Nephron progenitor cell (in vitro differentiated cells): ENCODE measurements at places on chromosomes 2 and 18.

DNA sequence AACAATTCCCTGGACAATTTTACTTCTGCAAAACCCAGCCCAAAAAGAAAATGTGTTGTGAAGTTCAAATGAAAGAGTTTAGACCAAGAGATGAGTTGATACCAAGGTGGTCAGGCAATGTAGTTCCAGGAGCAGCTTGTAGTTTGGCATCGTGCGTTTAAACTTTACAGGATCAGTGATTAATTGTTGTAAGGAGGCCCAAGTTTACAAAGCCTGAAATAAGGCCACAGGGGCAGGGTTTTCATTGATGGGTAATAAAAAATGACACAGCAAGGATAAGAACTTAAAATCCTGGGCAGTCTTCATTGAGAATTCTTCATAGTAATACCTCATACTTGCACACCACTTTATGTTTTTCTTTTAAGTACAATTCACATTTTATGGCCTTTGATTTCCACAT, 463.9 kb upstream of the HNRNPA3 start:
- DNase-seq = no peak

DNA sequence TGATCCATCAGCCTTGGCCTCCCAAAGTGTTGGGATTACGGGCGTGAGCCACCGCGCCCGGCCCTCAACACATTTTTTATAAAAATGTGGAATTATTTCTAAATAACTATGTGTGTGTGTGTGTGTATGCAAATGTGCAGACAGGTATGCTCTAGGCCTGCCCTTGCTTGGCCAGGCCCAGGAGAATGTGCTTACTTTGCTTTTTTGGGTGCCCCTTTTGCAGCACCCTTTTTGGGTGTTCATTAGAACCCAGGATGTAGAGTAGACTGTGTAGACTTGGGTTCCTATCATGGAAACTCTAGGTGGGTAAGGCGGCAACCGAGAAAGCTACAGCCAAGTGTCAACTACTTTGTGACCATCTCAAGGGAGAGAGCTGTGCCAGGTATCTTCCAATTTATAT, 11.7 kb upstream of the ITSN2 start:
- DNase-seq = no peak

GRCh38 chr2:33570681-33571080, 28.4 kb downstream of the FAM98A start:
- DNase-seq = no peak

GRCh38 chr2:100244881-100245605, 77.3 kb downstream of the LONRF2 start:
- no peak for DNase-seq

DNA sequence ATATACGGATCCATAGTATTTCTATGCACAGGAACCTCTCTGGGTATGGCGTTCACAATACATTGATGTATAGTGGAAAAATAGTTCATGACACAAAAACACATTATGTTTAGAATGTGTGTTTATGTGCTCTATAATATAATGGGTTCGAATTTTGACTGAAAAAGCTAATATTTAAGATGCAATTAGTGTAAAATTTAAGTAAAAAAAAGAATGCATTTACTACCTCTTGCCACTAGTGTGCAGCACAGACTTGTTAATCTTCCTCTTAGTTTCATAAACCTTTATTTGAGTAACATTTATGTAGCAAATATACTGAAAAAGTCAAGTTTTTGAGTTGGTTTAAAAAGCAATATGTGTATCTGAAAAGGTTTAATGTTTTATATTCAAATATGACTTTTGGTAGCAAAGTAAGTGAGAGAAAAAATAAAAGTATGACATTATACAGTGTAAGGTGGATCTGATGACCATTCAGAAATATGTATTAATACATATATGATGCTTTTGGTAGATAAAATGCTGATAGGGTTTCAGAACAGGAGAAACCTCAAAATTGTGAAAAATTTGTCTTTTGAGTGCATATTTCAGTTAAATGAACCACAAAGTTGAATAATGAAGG, 49.4 kb downstream of the CCDC102B start:
- no peak for DNase-seq

DNA sequence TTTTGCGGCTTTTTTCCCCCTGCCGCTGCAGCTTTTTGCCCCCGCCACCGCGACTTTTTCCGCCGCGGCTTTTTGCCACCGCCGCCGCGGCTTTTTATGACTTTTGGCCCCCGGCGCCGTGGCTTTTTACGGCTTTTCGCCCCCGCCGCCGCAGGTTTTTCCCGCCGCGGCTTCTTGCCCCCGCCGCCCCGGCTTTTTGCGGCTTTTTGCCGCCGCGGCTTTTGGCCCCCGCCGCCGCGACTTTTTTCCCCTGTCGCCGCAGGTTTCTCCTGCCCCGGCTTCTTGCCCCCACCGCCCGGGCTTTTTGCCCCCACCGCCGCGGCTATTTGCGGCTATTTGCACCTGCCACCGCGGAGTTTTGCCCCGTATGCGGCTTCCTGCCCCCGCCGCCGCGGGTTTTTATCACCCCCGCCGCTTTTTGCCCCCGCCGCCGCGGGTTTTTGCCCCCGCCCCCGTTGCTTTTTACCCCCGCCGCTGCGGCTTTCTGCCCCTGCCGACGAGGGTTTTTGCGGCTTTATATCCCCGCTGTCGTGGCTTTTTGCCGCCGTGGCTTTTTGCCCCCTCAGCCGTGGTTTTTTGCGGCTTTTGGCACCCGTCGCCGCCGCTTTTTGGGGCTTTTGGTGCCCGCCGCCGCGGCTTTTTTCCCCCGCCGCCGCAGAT, 2750.9 kb downstream of the RPIA start:
- peak; percentile 1 for DNase-seq

DNA sequence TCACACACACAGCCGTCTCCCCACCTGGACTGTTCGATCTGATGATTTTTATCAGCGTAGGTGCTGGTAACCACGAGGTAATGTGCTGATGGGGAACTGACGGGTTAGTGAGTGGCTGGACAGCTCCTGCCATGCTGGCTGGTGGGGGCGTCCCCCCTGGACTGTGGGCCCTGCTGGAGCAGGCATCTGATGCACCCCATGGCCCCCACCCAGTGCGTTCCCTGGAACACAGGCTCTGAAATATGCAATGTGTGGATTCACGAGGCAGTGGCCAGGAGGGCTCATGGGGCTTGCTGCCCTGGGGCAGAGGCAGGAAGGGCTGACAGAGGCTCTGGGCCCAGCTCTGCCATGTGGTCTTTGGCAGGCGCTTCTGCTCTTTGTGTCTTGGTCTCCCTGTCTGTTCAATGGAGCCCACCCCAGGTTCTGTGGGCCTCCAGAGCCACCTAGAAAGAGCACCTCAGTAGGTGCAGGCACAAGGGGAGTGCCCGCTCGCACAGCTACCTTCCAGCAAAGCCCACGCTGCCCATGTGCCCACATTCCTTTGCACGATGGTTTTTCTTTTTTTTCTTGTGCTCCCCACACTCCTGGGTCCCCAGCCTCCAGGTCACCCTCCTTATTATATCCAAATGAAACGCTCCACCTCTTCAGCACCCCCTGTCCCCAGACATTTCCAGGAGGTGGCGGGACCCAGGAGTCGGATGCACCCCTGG, 10.3 kb upstream of the PXDN start:
- DNase-seq = no peak

DNA sequence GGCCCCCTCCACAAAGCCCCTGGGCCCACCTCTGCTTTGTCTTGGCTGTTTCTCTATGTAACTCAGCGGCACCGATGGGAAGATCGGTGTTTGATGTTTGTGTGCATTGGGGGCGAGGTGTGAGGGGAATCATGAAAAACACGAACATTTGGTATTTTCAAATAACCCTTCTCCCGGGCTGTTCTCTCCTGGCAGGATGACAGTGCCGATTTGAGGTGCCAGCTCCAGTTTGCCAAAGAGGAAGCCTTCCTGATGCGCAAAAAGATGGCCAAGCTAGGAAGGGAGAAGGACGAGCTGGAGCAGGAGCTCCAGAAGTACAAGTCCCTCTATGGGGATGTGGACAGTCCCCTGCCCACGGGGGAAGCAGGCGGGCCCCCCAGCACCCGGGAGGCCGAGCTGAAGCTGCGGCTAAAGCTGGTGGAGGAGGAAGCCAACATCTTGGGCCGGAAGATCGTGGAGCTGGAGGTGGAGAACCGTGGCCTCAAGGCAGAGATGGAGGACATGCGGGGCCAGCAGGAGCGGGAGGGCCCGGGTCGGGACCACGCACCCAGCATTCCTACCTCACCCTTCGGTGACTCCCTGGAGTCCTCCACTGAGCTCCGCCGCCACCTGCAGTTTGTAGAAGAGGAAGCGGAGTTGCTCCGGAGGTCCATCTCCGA, 78.1 kb downstream of the MTCL1 start:
- no peak for DNase-seq

GRCh38 chr2:50614056-50614455, 417.9 kb downstream of the NRXN1 start:
- no peak for DNase-seq

DNA sequence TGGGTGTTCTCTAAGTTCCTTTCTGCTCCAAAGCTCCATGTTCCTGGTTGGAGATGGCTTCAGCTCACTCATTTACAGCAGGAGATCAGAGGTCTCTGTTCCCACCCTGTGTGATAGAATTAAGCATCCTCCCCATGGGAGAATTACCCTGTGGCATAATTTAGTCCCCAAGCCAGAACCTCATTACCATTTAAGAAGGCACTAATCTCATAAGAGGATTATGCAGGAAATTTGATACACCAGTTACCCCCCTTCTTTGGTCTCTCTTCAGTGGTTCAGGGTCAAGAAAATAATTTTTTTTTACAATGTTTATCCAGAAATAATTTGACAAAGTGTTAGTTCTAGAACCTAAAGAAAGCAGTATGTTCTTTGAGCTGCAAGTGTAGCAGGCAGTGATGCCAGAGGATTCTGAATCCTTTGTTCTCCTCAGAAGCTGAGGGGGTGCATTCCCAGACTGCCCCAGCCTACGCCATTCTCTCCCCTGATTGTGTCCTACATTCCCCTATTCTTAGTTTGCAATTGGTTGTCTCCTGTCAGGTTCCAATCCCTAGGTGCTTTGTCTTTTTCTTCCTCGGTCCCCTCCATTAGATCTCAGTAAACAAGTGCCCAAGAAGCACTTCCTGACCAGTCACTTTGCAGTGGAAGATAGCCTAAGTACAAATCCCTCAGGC, 163.6 kb downstream of the PRKCE start:
- DNase-seq = no peak

GRCh38 chr18:9760641-9761040, 52.5 kb downstream of the RAB31 start:
- DNase-seq = no peak

- peak; percentile 65 for DNase-seq
Observed at GRCh38 chr18:8988260-8988871, 114.1 kb upstream of the NDUFV2 start.

DNA sequence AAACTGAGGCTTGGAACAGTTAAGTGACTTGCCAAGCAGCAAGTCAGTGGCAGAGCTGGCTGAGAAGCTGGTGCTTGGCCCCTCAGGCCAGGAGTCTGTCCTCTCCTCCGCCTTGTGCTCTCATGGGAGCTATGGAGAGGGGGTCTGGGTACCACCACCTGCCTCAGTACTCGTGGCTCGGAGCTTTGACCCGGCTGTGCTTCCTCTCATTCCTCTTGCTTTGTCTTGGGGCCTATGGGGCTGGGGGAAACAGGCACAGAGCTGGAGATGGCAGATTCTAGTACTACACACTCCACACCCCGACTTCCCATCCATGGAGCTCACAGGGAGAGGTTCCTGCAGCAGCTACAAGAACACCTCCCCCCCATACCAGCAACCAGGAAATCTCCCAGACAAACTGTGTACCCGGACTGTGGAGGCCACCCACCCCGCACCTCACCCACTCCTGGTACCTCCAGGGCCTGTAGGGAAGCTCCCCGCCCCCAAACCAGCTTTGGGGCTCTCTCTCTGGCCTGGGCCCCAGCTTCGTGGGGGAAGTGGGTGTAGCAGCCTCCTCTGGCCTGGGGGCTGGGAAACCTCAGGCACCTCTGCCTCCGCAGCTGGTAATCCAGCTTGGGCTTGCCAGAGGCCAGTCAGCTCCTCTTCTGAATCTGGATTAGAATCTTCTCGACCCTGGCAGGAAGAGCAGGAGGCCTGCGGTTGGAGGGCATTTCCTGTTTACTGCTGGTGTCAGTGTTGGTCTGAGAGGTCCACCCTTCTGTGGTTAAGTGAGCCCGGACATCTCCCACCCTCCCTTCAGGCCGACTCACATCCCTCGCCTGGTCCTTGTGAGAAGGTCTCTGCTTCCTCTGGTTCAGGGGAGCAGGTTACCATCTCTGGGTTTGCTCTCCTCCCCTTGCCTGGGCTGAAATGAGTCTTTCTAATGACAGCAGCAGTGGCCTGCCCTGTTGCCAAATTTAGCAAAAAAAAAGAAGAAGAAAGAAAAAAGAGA, 22.3 kb upstream of the RHOB start:
- DNase-seq = no peak
